ENCODE measurements at places on chromosomes 2 and 18. TPM values are rescaled to one million over a fixed set of nuclear protein-coding genes. Genes with fewer than 3 reads are reported as not detected.

AFF3 gene
- 0.99 TPM for total RNA-seq

C2orf66 gene
- total RNA-seq = 0.78 TPM

AKAIN1 gene
- not detected for total RNA-seq

MC2R gene
- not detected for total RNA-seq

NEU4 gene
- not detected for total RNA-seq

ITGB6 gene
- total RNA-seq = 9.9 TPM
